ENCODE measurements at places on chromosomes 4 and X. TPM values are rescaled to one million over a fixed set of nuclear protein-coding genes. Genes with fewer than 3 reads are reported as not detected.

NAA11 gene
- not detected for total RNA-seq

ALAS2 gene
- total RNA-seq, result not detected

TMEM128 gene
- 22.9 TPM for total RNA-seq

H2BW2 gene
- not detected for total RNA-seq

BEND2 gene
- total RNA-seq, result not detected

NLGN4X gene
- 0.49 TPM for total RNA-seq

CENPVL2 gene
- not detected for total RNA-seq

BGN gene
- 186 TPM for total RNA-seq

WNK3 gene
- 1.4 TPM for total RNA-seq

APEX2 gene
- total RNA-seq, result 11.2 TPM

TLR10 gene
- not detected for total RNA-seq

CABS1 gene
- not detected for total RNA-seq

RBM47 gene
- 2.4 TPM for total RNA-seq

PWWP3B gene
- total RNA-seq, result 0.81 TPM

GDI1 gene
- 131 TPM for total RNA-seq

MTNR1A gene
- not detected for total RNA-seq

BMPR1B gene
- total RNA-seq, result 0.32 TPM

PAGE2 gene
- total RNA-seq, result not detected

PRDX4 gene
- 442 TPM for total RNA-seq

SEC24B gene
- 20.7 TPM for total RNA-seq

MAGEH1 gene
- total RNA-seq, result 31.4 TPM

TDO2 gene
- not detected for total RNA-seq

CD38 gene
- total RNA-seq, result not detected

ASB12 gene
- total RNA-seq, result not detected

REELD1 gene
- total RNA-seq, result not detected

MAGEA8 gene
- total RNA-seq, result not detected

PAGE4 gene
- total RNA-seq, result not detected

GAR1 gene
- 4.9 TPM for total RNA-seq

SUPT20HL2 gene
- not detected for total RNA-seq

MND1 gene
- 2.3 TPM for total RNA-seq

MTTP gene
- not detected for total RNA-seq

TCEAL1 gene
- total RNA-seq, result 54.4 TPM

KLF8 gene
- total RNA-seq, result 1.4 TPM

FHIP1A gene
- not detected for total RNA-seq

SPANXN3 gene
- total RNA-seq, result not detected

FATE1 gene
- total RNA-seq, result not detected

G6PD gene
- total RNA-seq, result 345 TPM

CXCL3 gene
- total RNA-seq, result 7.0 TPM

RRH gene
- not detected for total RNA-seq

ANK2 gene
- total RNA-seq, result 40.3 TPM

SASH3 gene
- not detected for total RNA-seq

ETDB gene
- total RNA-seq, result not detected

NXF2B gene
- not detected for total RNA-seq
